ENCODE measurements at places on chromosomes 2 and 18. TPM values are rescaled to one million over a fixed set of nuclear protein-coding genes. Genes with fewer than 3 reads are reported as not detected.

Gene CXCR2
- 0.13 TPM for polyA plus RNA-seq

Gene TFCP2L1
- polyA plus RNA-seq, result 68.0 TPM

Gene ACMSD
- polyA plus RNA-seq, result 43.9 TPM

Gene IL18RAP
- 0.27 TPM for polyA plus RNA-seq

Gene TFPI
- 39.0 TPM for polyA plus RNA-seq

Gene SLC4A5
- polyA plus RNA-seq, result 3.7 TPM

Gene MXD1
- polyA plus RNA-seq, result 15.6 TPM

Gene ARHGAP25
- 6.8 TPM for polyA plus RNA-seq

Gene BMP10
- polyA plus RNA-seq, result not detected

Gene GPBAR1
- 1.2 TPM for polyA plus RNA-seq

Gene CNTNAP5
- 0.03 TPM for polyA plus RNA-seq

Gene INHBB
- polyA plus RNA-seq, result not detected

Gene UNC80
- 2.2 TPM for polyA plus RNA-seq

Gene CNRIP1
- 21.5 TPM for polyA plus RNA-seq

Gene DNAJC5G
- 2.0 TPM for polyA plus RNA-seq

Gene ATOH8
- 10.3 TPM for polyA plus RNA-seq

Gene REG1B
- polyA plus RNA-seq, result not detected

Gene CPS1
- polyA plus RNA-seq, result 6.1 TPM

Gene ST6GAL2
- 24.7 TPM for polyA plus RNA-seq

Gene FSHR
- polyA plus RNA-seq, result not detected

Gene PSME4
- polyA plus RNA-seq, result 82.8 TPM

Gene RNU2-63P
- polyA plus RNA-seq, result not detected

Gene GDF7
- polyA plus RNA-seq, result 2.6 TPM

Gene ZNF385B
- polyA plus RNA-seq, result 16.8 TPM

Gene ARHGEF4
- 6.6 TPM for polyA plus RNA-seq

Gene POTEF
- polyA plus RNA-seq, result 0.13 TPM

Gene CYP27C1
- polyA plus RNA-seq, result 13.8 TPM

Gene COL4A4
- 48.6 TPM for polyA plus RNA-seq

Gene SCN7A
- 18.5 TPM for polyA plus RNA-seq

Gene KIF1A
- polyA plus RNA-seq, result 11.1 TPM

Gene ELMOD3
- 37.2 TPM for polyA plus RNA-seq

Gene KCNG2
- polyA plus RNA-seq, result 0.13 TPM

Gene ERBB4
- 58.8 TPM for polyA plus RNA-seq

Gene C2orf66
- 0.98 TPM for polyA plus RNA-seq

Gene MAP4K3
- 98.1 TPM for polyA plus RNA-seq

Gene LRATD1
- polyA plus RNA-seq, result 21.1 TPM

Gene AGAP1
- polyA plus RNA-seq, result 21.2 TPM

Gene RNF25
- polyA plus RNA-seq, result 50.9 TPM

Gene RAD51AP2
- 0.38 TPM for polyA plus RNA-seq

Gene UGT1A5
- not detected for polyA plus RNA-seq

Gene IL36RN
- polyA plus RNA-seq, result 0.07 TPM

Gene SERPINB13
- polyA plus RNA-seq, result not detected

Gene B4GALT6
- polyA plus RNA-seq, result 20.7 TPM

Gene BCL11A
- 15.1 TPM for polyA plus RNA-seq
